ENCODE measurements at places on chromosomes 6 and 20. TPM values are rescaled to one million over a fixed set of nuclear protein-coding genes. Genes with fewer than 3 reads are reported as not detected.

GRCh38 chr20:61505508-61505907 is 253.4 kb downstream of the CDH4 start:
- H3K36me3 ChIP-seq: no peaks in the 10 kb centered on the region
- no peak for DNase-seq
- no peaks in the 10 kb centered on the region for H3K4me1 ChIP-seq
- H3K27me3 ChIP-seq: no peaks in the 10 kb centered on the region
- H3K4me3 ChIP-seq: no peak overlapping the region

- DNase-seq: peak; percentile 74
- H3K27ac ChIP-seq: no peak overlapping the region
- no peak overlapping the region for H3K4me3 ChIP-seq
- no peaks in the 10 kb centered on the region for H3K4me1 ChIP-seq
Observed at GRCh38 chr20:63160641-63161175, 55.2 kb downstream of the YTHDF1 start.

DNA sequence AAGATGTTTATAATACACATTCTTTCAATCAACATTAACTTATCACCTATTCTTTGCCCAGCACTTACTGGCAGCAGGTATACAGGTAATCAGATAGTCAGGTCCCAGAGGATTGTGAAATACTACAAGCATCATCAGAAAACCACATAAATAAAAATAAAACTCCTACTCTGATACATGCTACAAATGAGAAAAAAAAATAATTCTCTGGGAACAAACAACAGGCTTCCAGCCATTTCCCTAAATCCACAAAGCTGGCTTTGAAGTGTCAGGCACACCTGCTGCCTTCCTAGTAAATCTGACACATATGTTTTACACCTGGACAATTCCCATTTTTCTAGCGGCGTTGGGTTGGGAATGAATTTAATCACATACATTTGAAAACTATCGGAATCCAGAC is 384.5 kb upstream of the CDH4 start:
- DNase-seq: no peak
- no peak overlapping the region for H3K27ac ChIP-seq
- no peaks in the 10 kb centered on the region for H3K4me1 ChIP-seq
- no peaks in the 10 kb centered on the region for H3K36me3 ChIP-seq
- H3K4me3 ChIP-seq: no peak overlapping the region

DNA sequence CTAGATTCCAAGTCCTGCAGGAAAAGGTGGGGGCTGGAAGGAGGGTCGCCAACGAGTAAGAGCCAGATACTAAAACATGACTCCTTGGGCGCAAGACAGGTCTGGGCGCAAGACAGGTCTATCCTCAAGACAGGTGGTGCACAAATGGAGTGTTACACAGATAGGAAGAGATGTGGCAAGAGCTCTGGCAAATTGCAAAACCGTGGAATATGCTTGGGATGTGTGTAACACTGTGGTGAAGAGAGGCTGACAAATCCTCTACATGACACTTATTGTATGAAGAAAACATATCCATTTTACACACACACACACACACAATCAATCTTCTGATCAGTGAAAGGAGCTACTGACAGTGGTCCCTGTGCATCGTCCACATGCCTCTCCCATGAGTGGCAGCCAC is 77.6 kb downstream of the TBC1D7 start:
- H3K4me3 ChIP-seq: no peak overlapping the region
- no peak for DNase-seq
- no peaks in the 10 kb centered on the region for H3K4me1 ChIP-seq
- no peaks in the 10 kb centered on the region for H3K27me3 ChIP-seq

- peaks cover 6% of the 10 kb centered on the region for H3K4me1 ChIP-seq
Observed at GRCh38 chr6:29947077-29947980, 5.0 kb downstream of the HLA-A start.

NNAT gene
- not detected for total RNA-seq

NRSN1 gene
- not detected for total RNA-seq

DNA sequence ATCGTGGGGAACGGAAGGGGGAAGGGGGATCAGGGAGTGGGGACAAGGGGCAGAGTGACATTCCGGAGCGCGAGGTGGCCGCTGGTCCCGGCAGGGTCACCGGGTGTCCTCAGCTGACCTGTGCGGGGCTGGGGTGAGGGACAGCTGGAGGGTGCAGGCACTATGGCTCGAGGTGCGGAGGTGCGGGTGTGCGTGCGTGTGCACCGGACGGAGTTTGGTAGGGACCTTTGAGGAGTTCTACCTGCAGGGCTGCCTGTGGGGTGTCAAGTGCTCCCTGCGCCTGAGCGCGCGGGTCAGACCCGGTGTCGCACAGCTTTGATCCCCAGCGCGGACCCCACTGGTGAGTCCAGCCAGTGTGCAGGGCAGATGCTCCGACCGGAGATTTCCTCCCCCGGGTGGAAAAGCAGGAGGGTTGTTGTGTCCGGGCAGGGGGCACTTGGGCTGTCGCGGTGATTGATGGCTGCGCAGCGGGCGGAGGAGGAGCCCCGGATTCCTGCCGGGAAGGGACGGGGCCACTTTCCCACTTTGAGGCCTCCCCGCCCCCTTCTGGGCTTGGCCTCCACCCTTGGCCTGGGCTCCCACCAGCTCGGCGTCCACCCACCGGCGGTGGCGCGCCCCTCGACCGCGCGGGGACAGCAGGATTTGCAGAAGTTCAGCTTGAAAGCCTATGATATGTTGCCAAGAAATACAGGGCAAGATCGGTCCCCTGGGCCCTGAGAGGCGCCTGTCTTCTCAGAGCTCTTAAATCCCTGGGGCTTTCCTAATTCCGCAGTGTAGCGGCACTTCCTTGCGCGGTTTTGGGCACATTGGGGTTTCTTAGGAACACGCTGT is 658 bp downstream of the RIN2 start:
- H3K4me3 ChIP-seq: peak overlapping the region; percentile 93
- peak overlapping the region; percentile 23 for H3K27ac ChIP-seq
- H3K36me3 ChIP-seq: no peaks in the 10 kb centered on the region

POLR3F gene
- 20.3 TPM for total RNA-seq

MATN4 gene
- total RNA-seq: not detected

TRIM31 gene
- not detected for total RNA-seq

GRCh38 chr20:56689318-56689717 is 60.2 kb downstream of the TFAP2C start:
- no peak for DNase-seq
- H3K4me1 ChIP-seq: peaks cover 5% of the 10 kb centered on the region
- H3K27ac ChIP-seq: no peak overlapping the region
- no peak overlapping the region for H3K4me3 ChIP-seq
- no peaks in the 10 kb centered on the region for H3K36me3 ChIP-seq

TNFRSF6B gene
- 2.9 TPM for total RNA-seq

DNA sequence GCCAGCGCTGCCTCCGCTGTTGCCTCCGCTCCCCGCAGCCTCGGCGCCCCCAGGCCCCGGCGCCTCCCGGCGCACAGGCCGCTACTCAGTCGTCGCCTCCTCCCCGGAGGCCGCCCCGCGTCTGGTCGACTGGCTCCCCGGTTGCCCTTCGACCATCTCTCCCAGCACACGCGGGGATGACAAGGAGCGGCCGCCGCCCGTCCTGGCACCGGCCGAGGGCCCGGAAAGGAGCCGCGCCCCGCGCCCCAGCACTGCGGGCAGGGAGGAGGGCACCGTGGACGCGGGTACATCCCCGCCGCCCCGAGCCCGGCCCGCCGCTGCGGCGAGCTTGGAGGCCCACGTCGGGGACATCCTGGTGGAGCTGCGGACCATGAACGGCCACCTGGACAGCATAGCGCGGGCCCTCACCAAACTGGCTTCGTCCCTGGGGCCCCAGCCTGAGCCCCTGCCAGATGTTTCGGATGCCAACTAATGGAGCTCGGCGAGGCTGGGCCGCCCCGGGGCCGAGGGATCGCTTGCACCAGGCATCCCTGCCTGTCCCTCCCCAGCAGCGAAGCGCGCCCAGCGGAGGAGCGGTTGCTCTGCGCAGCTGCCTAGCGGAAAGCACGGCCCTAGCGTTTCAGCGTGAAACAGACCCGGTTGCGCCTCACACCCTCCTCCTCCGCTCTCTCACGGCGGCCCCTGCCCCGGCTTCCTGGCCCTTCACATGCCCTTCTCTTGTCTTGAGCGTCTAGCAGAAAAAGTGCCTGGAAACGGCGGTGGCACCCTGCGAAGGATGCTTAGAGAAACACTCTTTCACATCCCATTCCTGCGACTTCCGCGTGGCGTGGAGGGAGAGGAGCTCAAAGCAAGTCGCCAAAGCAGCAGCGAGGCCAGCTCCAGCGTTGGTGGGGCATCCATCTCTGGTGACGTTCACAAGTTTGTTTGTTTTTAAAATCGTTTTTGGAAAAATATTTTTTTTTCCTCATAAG is 285.8 kb upstream of the SUPT3H start:
- H3K4me3 ChIP-seq: no peak overlapping the region
- no peaks in the 10 kb centered on the region for H3K36me3 ChIP-seq
- peaks cover 3% of the 10 kb centered on the region for H3K4me1 ChIP-seq
- no peaks in the 10 kb centered on the region for H3K27me3 ChIP-seq

SLC17A2 gene
- total RNA-seq: not detected

DNA sequence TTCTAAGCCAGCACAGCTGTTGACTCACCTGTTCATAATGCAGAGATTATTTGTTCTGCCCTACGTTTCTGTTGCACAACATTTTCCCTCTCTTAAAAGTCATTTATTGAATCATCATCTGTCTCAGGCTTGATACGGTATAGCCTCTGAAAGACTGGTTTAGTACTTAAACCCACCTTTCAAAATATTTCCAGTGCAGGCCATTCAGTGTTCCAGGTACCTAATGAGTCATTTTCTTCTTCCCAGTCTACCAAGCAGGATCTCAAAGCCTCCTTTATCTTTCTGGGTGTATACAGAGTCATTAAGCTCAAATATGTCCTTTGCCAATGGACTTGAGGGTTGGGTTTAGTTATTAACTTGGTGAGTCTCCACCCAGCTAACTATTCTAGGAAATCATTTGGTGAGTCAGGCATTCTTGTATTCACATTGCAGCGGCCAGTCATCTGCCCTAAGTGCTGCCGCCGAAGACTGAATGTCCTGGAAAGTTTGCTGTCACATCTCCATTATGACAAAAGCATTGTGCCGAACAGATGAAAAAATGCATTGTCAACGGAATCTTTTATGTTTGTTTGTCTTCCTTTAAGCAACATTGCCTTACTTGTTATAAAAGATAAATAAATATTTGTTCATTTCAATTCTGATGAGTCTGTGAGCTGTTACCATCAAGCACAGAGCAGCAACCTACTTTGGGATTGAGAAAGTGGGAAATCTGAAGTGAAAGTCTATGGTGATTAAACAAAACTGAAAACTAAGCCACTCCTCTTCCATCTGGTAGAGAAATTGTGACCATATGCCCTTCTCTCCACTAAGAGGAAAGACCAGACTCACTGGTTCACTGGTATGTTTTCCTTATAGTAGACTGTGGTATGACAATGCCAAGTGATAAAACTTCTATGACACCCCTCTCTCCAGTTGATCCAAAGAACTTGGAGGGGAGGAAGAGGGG is 14.3 kb upstream of the FAM135A start:
- no peak overlapping the region for H3K27ac ChIP-seq
- DNase-seq: peak; percentile 56
- H3K27me3 ChIP-seq: peaks cover 2% of the 10 kb centered on the region
- H3K4me1 ChIP-seq: peaks cover 10% of the 10 kb centered on the region

GRCh38 chr20:50439539-50440453 is 70.4 kb upstream of the PTPN1 start:
- peaks cover 30% of the 10 kb centered on the region for H3K4me1 ChIP-seq
- no peak for DNase-seq
- no peaks in the 10 kb centered on the region for H3K27me3 ChIP-seq
- peak overlapping the region; percentile 31 for H3K4me3 ChIP-seq

DZANK1 gene
- 1.5 TPM for total RNA-seq

PTCRA gene
- total RNA-seq: not detected

KCNK15 gene
- 81.3 TPM for total RNA-seq

RIPOR2 gene
- 2.1 TPM for total RNA-seq

MUC22 gene
- total RNA-seq: not detected

GGTLC1 gene
- not detected for total RNA-seq

HSPA12B gene
- not detected for total RNA-seq

PCK1 gene
- total RNA-seq: not detected

GRCh38 chr6:46733341-46733801 is 1.8 kb downstream of the PLA2G7 start:
- no peak overlapping the region for H3K27ac ChIP-seq
- H3K27me3 ChIP-seq: peaks cover 38% of the 10 kb centered on the region
- DNase-seq: no peak
- no peaks in the 10 kb centered on the region for H3K36me3 ChIP-seq

- peaks cover 44% of the 10 kb centered on the region for H3K4me1 ChIP-seq
- no peak overlapping the region for H3K4me3 ChIP-seq
Observed at GRCh38 chr6:8181160-8181881, 79.0 kb upstream of the EEF1E1 start.

- H3K27me3 ChIP-seq: no peaks in the 10 kb centered on the region
- H3K4me1 ChIP-seq: peaks cover 7% of the 10 kb centered on the region
Observed at GRCh38 chr6:31180500-31180899, 10.0 kb upstream of the POU5F1 start.

GRCh38 chr20:23513164-23513563 is 22.2 kb downstream of the CST8 start:
- no peaks in the 10 kb centered on the region for H3K4me1 ChIP-seq
- H3K27ac ChIP-seq: no peak overlapping the region
- no peaks in the 10 kb centered on the region for H3K27me3 ChIP-seq
- DNase-seq: no peak
- no peaks in the 10 kb centered on the region for H3K36me3 ChIP-seq

- peaks cover 18% of the 10 kb centered on the region for H3K4me1 ChIP-seq
- no peaks in the 10 kb centered on the region for H3K36me3 ChIP-seq
- no peak overlapping the region for H3K4me3 ChIP-seq
- H3K27ac ChIP-seq: no peak overlapping the region
- H3K27me3 ChIP-seq: no peaks in the 10 kb centered on the region
Observed at GRCh38 chr20:361561-361960, 14.7 kb downstream of the NRSN2 start.

DNA sequence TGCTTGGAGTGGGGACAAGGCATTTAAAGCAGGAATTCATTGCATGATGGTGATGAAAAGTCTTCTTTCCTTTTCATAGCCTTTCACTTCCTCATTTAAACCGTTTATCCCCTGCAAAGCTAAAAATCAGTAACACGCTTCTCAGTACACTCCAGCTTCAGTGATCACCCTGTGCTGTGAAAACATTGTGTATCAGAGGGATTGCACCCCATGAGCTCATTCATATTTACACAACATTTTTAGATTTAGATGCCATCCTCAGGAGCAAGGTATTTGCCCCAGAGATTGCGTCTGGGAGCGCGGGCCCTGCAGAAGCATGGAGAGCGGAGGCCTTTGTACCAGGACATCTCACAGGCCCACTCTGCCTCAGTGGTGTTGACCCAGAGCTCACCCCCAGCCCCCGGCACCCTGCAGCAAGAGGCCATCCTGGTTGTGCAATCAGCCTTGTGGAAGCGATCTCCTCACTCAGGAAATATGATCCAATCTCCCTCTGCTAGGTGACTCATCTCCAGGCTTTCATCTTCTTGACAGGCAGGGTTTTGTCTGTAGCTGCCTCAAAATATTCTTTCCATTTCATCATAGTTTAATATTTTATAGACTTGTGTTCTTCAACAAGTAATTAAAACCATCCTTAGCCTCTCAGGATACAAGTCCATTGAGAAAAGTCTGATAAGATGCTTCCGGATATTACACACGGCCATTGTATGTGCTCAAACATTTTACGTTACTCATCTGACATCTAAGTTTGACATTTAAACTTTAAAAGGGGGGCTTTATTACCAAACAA is 38.9 kb upstream of the THBS2 start:
- H3K4me3 ChIP-seq: no peak overlapping the region
- no peaks in the 10 kb centered on the region for H3K27me3 ChIP-seq
- H3K4me1 ChIP-seq: peaks cover 54% of the 10 kb centered on the region
- H3K36me3 ChIP-seq: no peaks in the 10 kb centered on the region
- peak overlapping the region; percentile 75 for H3K27ac ChIP-seq
- DNase-seq: peak; percentile 71

TMEM217 gene
- 3.3 TPM for total RNA-seq

GRCh38 chr6:159043251-159043650 is 1.5 kb downstream of the TAGAP start:
- no peak overlapping the region for H3K4me3 ChIP-seq
- H3K36me3 ChIP-seq: no peaks in the 10 kb centered on the region
- no peak overlapping the region for H3K27ac ChIP-seq
- DNase-seq: no peak

DLK2 gene
- total RNA-seq: 0.29 TPM

All from osteoblast (primary cell).